ENCODE measurements at places on chromosomes 12 and 14.

GRCh38 chr14:102095871-102096568 is 9.2 kb upstream of the HSP90AA1 start:
- DNase-seq, result no peak

DNA sequence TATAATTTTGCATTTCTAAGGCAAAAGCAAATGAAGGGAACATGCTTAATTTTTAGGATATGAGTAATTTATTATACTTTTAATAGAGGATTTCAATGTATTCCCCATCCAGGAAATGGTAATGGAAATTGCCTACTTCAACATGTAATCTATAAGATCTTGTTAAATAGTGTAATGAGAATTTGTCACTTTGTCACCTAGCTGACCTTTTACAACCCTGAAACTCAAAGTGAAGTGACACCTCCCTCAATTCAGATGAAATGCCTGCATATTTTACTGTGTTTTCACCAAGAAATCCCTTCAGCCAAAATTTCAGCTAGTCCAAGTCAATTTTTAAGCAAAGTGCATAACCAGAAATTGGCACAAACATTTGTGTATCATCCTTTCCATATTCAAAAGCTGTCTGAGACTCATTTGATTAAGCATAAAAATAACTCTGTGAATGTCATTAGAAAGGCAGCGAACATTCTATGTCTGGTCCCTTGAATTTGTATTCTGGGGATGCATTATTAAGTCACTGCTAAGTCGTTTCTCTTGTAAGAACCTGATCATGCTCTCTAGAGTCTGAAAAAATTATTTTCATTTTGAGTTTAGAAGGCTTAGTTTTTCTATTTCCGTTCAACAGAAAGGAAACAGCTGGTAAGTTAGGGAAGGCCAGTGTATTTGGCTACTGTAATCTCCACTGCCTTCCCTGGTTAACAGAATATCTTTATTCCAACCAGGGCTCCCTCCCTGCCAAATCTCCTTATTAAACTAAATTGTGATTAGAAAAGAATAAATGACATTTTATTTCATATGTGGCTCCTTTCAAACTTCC is 100.8 kb downstream of the IGF1 start:
- no peak for DNase-seq

DNA sequence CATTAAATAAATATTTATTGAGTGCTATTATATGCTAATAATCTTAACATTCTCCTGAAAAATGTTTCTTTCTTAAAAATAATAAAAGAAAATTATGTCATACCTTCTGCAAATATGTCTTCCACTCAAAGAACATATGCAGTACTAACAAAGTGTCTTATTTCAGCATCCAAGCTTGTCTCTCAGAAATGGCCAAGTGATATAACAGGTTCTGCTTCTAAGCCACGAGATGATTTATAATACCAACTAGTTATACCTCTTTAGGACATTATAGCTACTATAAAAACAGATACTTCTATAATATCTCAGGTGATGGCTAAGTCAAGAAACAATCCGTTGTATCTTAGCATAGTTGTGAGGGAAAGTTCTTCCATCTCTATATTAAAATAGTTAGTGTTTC is 128.1 kb upstream of the ARID2 start:
- DNase-seq, result no peak

DNA sequence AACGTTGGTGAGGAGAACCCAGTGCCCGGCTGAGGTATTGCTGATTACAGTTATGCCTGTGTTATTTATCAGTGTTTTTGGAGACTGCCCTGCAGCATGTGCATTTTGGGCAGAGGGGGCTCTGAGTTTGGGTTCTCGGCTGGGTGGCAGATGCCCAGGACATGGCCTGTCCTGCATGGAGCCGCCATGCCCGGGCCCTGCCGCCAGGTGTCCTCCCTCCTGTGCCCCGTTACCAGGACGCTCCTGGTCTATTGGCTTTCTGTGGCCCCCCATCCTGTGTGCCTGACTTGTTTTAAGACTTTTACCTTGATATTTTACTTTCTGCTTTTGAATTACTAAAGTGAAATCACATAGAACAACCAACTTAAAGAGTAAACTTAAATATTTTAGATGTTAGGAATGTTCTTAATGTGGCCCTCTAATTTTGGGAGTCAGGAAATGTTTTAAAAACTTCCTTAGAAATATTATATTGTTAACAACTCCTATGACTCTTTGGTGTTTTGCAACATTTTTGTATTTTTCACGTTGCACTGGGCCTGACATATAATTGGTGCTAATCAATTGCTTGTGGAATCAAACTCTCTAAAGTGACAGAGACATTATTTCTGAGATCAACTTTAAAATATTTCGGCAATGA is 51.8 kb downstream of the PRIMA1 start:
- DNase-seq, result no peak

DNA sequence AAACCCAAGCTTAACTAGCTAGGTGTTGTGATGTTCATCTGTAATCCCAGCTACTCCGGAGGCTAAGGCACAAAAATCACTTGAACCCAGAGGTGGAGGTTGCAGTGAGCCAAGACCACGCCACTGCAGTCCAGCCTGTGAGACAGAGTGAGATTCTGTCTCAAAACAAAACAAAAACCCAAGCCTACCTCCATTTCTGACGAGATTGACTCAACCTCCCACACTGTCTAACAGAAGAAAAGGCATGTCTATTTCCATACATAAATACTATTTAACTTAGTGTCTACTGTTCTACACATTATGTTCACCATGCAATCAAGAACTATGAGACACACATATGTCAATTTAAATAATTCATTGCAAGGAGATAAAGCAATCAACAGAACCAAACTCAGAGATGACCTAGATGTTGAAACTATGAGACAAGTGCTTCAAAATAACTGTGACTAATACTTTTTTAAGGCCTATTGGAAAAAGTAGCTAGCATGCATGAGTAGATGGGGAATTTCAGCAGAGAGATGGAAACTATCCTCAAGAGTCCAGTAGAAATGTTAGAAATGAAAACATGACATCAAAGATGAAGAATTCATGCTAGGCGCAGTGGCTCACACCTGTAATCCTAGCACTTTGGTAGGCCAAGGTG is 75.9 kb upstream of the DHRS4 start:
- no peak for DNase-seq

- peak; percentile 15 for DNase-seq
These were observed 75.9 kb downstream of the DNAI7 start for GRCh38 chr12:25119020-25119419.

DNA sequence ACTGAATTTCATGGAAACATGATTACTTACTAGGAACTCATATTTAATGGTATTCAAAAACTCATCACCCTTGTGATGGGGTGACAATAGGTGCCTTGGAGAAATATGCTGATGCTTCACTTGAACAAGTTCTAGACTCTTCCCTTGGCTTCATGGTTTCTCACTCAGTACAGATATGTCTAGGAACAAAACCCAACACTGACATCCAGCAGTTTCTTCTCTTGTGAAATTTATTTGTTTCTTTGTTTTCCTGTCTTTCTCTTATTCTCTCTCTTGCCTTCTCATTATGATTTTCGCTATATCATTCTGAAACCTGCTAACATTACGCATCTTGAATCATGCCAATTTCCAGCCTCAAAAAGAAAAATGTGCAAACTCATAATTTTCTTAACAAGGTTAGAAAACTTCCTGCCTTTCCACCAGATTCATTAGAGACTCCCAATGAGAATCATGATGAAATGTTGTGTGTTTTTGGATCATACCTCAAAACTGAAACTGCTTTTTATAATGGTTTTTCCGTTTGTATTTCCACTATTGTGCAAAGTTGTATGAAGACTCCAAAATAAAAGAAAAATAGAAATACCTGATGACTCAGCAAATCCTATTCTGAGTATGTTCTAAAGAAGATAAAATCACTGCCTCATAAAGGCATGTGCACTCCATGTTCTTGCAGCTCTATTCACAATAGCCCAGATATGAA is 1021.5 kb downstream of the TMEM121 start:
- DNase-seq, result peak; percentile 43

DNA sequence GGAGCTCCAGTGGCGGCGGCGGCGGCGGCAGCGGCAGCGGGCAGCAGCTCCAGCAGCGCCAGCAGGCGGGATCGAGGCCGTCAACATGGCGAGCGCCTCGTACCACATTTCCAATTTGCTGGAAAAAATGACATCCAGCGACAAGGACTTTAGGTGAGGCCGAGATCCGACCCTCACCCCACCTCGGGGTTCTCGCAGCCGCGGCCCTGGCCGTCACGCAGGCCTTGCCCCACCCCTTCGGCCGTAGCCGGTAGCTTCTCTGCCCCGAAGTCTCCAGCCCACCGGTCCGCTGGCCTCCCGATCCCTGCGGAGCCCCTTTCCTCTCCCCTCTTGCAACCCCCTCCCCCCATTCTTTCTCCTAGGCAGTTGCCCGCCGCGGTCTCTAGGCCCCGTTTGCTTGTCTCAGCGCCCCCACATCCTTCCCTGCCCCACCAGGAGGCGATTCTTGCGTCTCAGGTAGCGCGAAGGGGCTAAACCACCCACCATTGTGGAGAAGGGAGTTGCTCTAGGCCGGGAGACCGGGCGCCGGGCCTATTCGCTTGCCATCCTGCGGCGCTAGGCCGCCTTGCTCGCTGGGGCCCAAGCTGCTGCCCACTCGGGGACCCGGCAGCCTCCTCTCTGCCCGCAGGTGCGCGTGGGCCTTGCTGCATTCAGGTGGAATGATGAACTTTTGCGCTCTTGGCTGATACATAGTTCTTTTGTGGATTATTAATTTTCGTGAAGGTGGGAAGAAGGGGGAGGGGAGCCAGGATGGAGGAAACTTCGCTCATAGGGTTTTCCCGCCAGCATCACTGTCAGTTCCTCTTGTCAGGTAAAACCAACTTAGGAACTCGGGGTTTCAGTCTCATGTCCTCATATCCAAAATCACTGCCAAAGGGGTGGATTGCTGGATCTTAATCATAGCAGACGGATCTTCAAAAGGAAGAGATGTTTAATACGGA is 745 bp downstream of the CAND1 start:
- DNase-seq, result peak; percentile 65

- DNase-seq, result no peak
These were observed 10.0 kb downstream of the ITGA7 start for GRCh38 chr12:55697686-55698085.

- no peak for DNase-seq
These were observed 44.0 kb downstream of the VCPKMT start for GRCh38 chr14:50072395-50072794.

DNA sequence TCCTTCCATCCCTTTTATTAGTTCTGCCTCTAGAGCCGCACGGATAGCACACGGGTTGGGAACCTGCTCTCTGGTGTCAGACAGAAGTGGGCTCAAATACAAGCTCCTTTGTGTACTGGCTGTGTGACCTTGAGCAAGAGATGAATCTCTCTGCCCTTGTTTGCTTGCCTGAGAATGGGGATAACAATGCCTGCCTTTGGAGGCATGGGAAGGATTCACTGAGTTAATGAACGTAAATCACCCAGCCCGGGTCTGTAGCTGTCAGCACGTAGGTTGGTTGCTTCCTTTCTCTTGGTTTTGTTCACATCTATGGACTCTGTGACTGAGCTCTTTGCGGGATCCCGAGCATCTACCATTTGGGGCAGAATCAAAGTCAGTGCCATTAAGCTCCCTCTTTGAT is 79.3 kb upstream of the NRXN3 start:
- DNase-seq, result no peak

DNA sequence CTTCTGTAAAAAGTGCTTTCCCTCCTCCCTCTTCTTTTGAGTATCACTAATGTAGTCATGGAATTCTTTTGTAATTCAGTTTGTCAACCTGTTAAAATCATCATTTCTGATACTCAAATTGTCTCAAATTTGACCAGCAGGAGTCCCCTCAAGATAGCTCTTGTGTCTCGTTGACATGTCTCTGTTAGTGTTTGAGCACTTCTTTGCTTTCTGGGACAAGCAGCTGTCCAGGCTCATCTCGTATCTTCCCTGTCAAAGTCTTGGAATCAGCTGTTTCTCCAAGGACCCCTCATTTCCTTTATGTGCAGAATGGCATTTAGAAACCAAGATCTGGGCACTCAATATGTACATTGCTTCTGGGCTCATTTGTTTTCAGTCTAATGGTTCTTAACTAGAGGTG is 10.7 kb downstream of the CIPC start:
- no peak for DNase-seq

- no peak for DNase-seq
These were observed 725.0 kb upstream of the FLRT2 start for GRCh38 chr14:84804895-84805294.

- DNase-seq, result no peak
These were observed 109.5 kb downstream of the LGMN start for GRCh38 chr14:92638904-92639303.

All from common myeloid progenitor, CD34-positive (primary cell).